Right atrium auricular region (tissue), 2 donors: ENCODE measurements at places on chromosomes 1 and 21. TPM values are rescaled to one million over a fixed set of nuclear protein-coding genes. Genes with fewer than 3 reads are reported as not detected.

- no peak for DNase-seq
Measured at GRCh38 chr1:181646710-181647109, 163.4 kb downstream of the CACNA1E start.

DNA sequence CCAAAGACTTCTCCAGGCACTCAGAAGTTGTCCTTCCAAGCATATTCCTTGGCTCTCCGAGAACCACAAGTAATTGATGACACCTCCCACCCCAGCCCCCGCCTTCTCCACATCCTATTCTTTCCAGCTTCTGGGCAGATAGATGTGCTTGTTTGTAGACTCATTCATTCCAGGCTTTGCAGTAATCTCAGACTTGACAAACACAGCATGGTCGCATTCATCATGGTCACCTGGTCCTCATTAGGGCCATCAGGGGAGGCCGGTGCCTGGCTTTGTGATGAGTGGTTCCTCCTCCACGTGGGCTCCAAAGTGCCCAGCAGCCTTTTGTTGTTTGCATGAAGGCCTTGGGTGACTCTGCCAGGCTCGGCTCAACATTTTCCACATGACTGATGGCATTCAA lies 28.5 kb upstream of the KCNE2 start:
- no peak for DNase-seq

DNA sequence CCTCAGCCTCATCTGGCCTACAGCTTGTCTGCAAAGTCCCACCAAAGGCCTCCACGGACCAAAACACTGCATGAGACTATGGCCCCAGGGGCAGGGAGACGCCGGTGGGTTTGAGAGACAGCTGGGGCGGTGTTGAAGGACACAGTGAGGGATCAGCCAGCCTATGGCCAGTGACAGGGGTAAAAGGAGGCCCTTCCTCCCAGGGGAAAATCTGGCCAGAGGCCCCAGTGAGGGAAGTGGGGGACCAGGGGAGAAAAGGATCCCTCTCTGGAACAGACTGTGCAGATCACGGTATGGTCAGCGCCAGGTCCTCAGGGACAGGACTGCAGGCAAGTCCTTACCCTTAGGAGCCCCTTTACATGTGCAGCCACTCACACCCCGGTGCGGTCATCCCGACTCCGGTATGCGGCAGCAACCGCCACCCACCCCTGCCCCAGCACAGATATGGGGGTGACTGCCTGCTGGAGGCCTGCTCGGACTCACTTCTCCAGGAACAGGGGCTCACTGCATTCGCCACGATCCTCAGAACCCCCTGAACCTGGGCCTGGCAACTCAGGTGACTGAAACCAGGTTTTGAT lies 1.3 kb downstream of the CERS2 start:
- DNase-seq, result no peak

GRCh38 chr1:173222149-173223030 lies 15.3 kb upstream of the TNFSF4 start:
- DNase-seq, result no peak

DNA sequence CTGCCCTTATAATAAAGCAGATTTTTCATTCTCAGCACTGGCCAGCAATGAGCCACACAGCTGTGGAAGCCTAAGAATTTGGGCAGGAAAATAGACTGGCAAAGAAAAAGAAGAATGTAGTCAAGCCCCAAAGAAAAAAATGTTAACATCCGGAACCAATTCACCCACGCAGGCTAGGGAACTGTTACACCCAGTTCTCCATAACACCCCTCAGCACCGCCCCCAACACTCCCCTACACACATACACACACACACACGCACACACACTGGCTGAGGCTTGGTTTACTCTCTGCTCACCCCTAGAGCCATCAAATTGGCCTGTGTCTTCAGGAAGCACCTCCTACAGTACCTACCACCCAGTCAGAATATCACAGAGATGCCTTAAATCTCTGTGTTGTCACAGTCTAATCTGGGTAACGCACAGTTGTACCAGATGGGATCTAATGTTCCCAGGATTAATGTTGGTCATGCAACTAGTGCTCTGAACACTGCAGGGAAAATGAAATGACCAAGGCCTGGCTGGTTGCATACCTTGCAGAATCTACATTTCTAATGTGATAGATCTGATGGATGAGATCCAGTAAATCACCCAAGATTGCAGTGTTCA lies 14.5 kb downstream of the TBX15 start:
- no peak for DNase-seq

- no peak for DNase-seq
Measured at GRCh38 chr1:166032572-166033371, 134.0 kb downstream of the FAM78B start.

DNA sequence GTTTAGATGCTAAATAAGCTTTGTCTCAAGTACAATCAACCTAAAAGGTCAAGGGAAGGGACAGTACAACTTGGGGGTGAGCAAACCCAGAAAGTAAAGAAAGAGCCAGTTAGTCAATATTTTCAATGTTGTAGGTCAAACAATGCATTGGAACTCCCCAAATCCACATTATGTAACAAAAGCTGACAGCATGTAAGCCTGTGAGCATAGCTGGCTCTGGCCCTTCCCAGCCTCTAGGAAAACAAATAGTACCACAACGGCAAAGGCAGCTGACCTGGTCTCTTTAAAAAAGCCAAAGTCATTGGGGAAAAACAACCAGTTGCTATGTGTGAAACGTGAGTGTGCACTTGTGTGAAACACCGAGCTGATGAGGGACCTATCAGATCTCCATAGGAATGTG lies 3.4 kb downstream of the CBR1 start:
- DNase-seq, result no peak

DNA sequence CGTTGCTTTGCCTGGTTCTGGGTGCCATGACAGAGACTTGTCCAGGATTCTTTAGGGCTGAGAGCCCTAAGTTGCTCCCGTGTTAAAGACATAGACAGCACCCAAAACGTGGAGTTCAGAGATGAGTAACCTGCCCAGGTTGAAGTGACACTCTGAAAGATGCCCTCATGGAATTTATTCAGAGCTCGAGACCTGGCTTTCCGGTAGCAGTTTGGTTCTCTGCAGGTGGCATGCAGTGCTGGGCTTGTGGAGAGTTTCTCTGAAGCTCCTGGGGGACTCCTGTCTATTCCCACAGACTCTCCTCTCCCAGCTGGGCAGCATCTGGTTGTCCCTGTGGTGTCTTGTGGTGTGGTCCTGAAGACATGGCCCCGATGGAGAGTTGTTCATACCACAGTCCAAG lies 241.0 kb downstream of the RHOU start:
- DNase-seq, result no peak

DNA sequence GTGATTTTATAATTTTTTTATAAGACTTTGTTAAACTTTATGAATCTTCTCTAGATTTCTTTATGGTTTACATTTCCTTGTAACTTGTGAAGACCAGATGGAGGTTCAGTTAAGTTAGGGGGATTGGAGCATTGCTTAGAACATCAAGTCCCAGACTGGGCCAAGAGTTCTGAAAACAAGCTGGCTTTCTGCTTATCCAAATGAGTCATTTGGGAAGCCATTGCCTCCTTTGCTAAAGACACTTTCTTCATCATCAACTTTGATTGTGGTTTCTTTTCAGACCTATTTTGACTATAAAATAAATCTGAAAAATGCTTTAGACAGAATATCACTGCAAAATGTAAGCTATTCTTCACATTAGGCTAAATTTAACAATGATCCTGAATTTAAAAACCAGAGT lies 446.8 kb downstream of the USP25 start:
- DNase-seq, result no peak

DNA sequence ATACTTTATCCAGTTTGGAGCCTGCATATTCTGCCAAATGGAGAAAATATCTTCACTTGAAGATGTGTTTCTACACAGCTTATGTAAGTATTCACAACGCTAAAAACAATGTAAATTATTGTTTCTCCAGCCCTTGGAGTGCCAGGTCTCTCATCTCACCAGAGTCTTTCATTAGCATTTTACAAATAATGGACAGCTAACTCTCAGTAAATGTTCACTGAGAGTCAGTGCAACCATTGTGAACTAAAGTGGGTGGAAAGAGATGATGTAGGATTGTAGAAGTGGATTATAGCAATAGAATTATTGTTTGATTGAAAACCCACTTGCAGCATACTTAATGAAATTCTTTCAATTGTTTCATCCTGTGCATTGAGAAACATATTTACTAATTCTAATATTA lies 8.3 kb upstream of the FAM177B start:
- DNase-seq, result no peak

GRCh38 chr1:2559509-2560298 lies 3.5 kb downstream of the TNFRSF14 start:
- DNase-seq, result no peak

GRCh38 chr1:152517237-152517811 lies 3.0 kb downstream of the CRCT1 start:
- no peak for DNase-seq

GRCh38 chr1:3049905-3050304 lies 19.1 kb upstream of the PRDM16 start:
- DNase-seq, result no peak

DNA sequence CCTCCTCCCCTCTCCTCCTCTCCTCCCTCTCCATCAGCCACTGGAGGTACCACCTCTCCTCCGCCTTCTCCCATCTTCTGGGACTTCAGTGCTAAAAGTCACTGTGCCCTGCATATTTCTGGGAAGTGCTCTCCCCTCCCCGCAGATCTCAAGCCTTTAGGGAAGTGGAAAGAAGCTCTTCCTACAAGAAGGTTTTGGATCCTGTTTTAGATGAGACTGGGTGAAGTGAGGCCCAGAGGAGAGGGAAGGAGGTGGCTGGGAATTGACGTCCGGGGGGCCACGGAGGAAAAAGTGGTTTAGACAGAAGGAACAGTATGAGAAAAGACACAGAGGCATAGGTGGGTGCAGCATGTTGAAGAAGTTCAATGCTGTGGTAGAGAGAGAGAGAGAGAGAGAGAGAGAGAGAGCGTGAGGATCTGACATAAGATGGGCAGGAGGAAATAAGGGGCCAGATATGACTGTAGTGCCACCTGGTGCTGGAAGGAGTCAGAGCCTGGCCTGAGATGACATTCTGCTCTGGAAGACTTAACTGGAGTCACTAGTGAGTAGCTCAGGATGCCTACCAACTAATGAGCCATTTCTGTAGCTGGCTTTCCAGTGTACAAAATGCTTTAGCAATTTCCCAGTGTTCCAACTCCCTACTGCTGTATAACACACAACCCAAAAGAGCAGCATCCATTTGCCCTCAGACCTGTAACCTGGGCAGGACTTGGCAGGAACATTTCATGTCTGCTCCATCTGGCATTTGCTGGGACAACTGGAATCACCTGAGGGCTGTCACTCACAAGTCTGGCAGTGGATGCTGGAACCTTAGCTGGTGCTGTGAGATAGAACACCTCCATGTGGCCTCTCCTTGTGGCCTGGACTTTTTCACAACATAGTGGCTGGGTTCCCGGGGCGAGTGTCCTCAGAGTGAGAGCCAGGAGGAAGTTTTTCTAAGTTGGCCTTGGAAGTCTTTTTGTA lies 16.6 kb upstream of the ZSCAN20 start:
- peak; percentile 65 for DNase-seq

GRCh38 chr1:194268839-194269238 lies 1082.4 kb upstream of the B3GALT2 start:
- no peak for DNase-seq

- DNase-seq, result no peak
Measured at GRCh38 chr1:180981596-180982387, 40.9 kb downstream of the STX6 start.

GRCh38 chr1:166875734-166876539 lies at the start of gene TADA1:
Gene TADA1 (minus strand): TSS chr1:166876264. CDS start chr1:166876233, 31 bp downstream.
- peak; percentile 98 for DNase-seq

- DNase-seq, result peak; percentile 23
Measured at GRCh38 chr1:245671966-245672767, 517.4 kb downstream of the KIF26B start.

- DNase-seq, result no peak
Measured at GRCh38 chr21:16372586-16372985, 642.8 kb downstream of the USP25 start.

DNA sequence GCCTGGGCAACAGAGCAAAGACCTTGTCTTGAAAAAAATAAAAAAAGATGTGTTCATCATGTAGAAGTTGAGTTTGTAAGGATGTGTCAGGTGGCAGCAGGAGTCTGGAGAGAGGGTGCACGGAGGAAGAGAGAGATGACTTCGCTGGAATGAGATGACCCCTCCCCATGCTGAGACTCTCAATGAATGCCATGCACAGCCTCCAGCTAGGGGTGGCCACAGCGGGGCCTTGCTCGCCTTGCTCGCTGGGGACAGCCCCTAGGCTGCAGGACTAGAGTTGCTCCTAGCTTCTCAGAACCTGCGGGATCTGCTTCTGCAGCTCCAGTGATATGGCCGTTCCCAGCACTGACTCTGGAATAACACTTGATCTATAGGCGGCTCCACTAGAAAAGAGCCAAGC lies 6.6 kb upstream of the C2CD2 start:
- no peak for DNase-seq

DNA sequence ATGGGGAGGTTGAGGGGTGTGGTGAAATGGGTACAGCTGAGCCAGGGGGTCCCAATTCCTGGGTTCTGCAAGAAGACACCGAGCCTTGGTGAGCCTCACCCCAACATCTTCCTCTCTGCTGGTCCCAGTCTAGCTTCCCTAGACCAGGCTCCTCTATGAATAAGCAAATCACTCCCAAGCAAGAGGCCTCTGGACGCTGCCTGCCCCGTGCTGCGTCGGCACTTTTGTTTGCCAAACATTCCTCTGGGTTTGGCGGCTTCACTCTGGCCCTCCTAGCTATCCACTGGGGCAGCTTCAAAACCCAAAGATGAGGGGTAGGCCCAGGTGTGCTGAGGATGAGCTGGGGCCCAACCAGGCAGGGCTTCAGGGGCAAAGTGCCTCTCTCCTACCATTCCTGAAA lies 137.1 kb upstream of the CD34 start:
- peak; percentile 76 for DNase-seq

DNA sequence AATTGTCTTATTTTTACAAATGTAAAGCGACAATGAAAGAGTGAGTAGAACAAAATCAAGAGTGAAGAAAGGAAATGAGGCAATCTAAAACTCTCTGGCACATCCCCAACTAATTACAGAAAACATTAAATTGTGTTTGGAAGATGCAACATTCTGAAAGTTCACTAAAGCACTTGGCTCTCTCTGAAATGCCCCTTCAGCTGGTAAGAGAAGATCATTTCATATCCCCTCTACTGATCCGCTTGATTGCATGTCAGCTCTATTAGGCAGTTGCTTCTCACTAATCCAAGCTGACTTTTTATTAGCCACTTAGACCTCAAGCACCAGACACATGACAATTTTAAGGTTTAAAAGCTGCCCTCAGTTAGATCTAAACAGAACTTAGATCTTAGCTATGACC lies 262.8 kb upstream of the PRMT6 start:
- no peak for DNase-seq

DNA sequence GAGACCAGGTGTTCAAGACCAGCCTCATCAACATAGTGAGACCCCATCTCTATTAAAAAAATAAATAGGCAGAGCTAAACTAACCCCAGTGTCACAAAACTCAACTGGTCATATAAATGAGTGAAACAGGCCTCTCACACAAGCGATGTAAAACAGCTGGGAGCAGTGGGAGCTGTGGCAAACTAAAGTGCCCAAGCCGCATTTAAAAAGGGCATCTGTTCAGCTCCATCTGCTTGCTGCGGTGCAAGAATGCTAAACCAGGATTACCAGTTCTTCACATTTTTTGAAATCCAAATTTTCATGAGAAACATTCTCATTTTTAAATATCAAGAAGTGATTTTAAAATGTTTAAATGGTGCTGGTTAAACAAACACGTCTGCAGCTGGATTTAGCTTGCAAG lies 50.0 kb upstream of the WNT2B start:
- DNase-seq, result no peak

The HOOK1 gene
- 3.9 TPM for total RNA-seq

The C1QB gene
- 82.5 TPM for total RNA-seq

The DHX9 gene
- total RNA-seq, result 55.5 TPM

The ADAM30 gene
- total RNA-seq, result not detected

The FAM177B gene
- total RNA-seq, result not detected

The FMN2 gene
- total RNA-seq, result 0.15 TPM

The MSH4 gene
- 0.11 TPM for total RNA-seq

The OR2T11 gene
- not detected for total RNA-seq
